ENCODE measurements at places on chromosomes 2 and 18.

GRCh38 chr2:173354073-173354581, 545 bp upstream of the CDCA7 start:
- no peak for DNase-seq

DNA sequence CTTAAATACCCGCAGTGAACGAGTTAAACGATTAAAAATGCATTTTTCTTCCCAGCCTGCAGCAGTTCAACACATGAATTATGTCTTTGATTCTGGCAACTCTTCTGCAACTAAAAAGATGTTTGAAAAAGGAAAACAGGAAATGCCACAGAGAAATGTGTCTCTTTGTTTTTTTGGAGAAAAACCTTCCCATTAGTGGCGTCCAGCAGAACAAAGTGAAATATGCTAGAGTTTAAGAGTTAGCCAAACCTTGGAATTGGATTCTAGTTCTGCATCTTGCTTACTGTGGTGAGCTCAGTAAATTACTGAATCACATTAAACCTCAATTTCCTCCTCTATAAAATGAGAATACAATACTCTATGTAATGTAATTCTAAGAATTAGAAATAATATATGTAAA, 900.2 kb upstream of the ACVR2A start:
- no peak for DNase-seq

DNA sequence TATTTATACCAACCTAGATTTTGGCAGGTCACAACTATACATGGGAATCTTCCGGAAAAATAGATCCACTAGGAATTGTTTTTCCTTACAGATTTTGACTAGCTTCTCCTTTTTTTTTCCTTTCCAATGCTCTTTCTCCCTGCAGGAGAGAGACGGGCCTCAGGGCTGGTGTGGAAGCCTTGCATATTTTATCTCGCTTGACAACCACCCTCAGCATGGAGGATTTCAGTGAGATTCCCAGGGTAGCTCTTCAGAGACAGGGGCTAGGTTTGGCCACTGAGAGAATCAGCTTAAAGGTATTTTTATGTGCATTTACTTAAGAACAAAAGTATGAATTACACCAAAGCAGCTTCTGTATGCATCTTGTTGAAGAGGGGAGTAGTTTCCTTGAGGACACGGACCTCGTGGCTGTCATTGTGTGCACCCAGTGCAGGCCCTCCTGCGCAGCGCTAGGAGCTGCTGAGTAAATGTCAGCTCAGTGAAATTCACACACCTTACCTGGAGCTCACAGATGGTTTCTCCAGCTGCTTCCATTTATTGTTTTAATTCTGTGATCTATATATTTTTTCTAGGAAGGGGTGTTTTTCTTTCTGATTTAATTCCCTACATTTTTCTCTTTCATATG, 54.4 kb downstream of the TRAPPC12 start:
- DNase-seq = no peak

GRCh38 chr2:169798718-169799592, at the start of gene SSB:
Gene SSB, plus strand, starts transcription at chr2:169798871. Its CDS starts 2,090 bp downstream, at chr2:169800961.
- DNase-seq = peak; percentile 96

GRCh38 chr2:29084554-29084953, 10.2 kb upstream of the PCARE start:
- DNase-seq = no peak

- DNase-seq = no peak
These were observed 32.3 kb upstream of the CTDP1 start for GRCh38 chr18:79647307-79647706.

DNA sequence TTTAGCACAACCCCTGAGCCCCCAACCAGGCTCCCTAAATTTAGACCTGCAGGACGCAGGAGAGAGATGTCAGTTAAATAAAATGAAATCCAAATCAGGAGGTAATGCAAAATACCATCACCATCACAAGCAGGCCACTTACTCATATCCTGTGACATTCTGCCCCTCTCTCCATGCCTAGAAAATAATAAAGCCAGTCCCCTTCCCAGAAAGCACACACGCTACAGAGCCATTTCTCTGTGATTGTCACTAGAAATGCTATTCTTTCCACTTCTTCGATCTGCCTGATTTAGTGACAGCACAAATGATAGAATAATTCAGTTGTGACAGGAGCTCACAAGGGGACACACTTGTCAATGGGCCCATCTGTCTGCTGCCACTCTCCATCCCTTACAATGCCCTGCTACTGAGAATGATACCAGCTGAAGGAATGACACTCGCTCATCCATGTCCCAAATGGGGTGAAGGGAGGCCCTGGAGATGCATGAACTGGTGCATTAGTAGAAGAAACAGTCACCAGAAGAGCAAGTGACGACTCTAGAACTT, 272.1 kb downstream of the SP3 start:
- no peak for DNase-seq

- no peak for DNase-seq
These were observed 6.9 kb upstream of the CCBE1 start for GRCh38 chr18:59704146-59704545.

GRCh38 chr2:130837175-130837810, 579 bp downstream of the ARHGEF4 start:
- DNase-seq = no peak

DNA sequence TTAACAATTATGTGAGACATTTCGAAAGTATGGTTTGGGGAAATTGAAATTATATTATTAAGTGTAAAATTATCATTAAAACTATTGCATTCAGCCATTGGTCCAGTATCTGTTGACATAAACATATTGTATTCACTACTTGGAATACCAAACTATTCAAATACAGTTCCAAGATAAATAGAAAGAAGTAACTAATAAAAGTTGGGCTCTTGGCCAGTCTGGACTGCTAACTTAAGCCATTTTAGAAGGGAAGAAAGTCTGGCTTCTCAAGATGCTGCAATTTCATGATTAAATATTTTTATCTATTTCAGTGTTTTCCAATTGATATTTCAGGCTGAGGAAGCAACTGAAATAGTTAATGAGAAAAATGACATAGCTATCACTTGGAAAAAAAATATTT, 109.8 kb upstream of the CHRNA1 start:
- DNase-seq = peak; percentile 88

- no peak for DNase-seq
These were observed 52.0 kb downstream of the FHOD3 start for GRCh38 chr18:36349552-36349951.

DNA sequence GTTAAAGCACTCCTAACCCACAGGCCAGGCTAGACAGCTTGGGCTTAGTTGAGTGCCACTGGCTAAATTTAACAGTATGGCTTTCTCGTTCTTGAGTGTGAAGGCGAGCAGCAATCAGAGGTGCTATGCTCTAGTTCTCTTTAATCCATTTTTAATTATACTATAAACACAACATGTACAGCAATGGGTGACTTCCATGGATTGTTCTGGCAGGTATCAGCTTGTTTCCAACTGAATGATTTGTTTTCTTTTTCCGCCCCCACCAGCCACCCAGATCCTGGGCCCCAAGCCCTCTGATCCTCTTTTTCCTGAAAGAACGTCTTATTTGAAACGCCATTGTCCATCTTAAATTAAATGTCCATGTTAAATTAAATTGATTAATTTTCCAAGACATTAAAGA, 244.8 kb downstream of the IKZF2 start:
- no peak for DNase-seq

DNA sequence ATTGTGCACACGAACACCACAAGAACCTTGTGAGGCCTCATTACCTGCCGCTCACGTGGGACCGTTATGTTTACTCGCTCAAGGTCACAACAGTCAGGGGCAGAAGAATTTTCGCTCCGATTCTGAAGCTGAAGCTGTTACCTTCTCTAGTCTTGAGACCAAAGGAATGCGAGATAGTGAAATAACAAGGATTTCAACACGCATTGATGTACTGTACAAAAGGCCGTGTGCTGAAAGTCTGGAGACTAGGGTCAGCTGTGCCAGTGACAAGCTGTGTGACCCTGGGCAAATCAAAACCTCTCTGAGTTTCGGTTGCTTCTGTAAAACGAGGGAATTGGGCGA, 583 bp downstream of the NEMP2 start:
- DNase-seq = no peak

- no peak for DNase-seq
These were observed 43.9 kb downstream of the BOLA3 start for GRCh38 chr2:74103763-74104162.

GRCh38 chr2:227153758-227154486, 10.1 kb downstream of the COL4A4 start:
- DNase-seq = no peak

DNA sequence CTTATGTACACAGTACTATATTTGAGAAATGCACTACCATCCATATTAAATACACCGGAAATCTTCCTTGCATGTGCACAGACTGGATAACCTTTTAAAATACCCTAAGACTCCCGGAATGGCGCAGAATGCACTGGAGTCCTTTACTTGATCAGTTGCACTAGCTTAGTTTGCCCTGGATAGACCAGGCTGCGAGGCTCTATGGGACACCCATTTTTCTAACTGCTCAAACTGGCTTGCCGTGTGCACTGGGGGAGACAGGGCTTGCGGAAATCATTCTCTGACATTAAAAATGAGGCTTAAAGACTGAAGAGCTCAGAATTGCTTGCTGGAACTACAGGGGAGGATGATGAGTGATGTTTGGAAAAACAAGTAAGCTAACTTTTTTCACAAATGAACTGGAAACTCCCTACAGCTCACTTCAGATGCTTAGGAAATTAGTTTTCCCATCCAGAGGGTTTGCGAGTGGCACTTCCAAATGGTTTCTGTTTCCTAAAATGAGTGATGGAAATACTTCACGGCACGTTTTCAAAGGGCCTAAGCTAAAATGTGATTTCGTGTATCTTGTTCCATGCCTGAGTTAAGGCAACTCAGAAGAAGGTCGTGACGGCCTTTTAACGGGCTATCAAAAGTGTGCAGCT, 2.7 kb downstream of the NCK2 start:
- no peak for DNase-seq

- DNase-seq = no peak
These were observed 34.3 kb downstream of the CRACDL start for GRCh38 chr2:98901702-98902101.

GRCh38 chr2:22359071-22359672, 1025.8 kb upstream of the KLHL29 start:
- peak; percentile 14 for DNase-seq

DNA sequence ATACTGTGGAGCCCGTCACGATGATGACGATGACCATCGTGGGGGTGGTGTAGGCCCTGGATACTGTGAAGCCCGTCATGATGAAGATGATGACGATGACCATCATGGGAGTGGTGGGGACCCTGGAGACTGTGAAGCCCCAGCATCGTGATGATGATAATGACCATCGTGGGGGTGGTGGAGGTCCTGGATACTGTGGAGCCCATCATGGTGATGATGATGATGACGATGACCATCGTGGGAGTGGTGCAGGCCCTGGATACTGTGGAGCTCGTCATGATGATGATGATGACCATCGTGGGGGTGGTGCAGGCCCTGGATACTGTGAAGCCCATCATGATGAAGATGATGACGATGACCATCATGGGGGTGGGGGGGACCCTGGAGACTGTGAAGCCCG, 81.0 kb upstream of the SALL3 start:
- no peak for DNase-seq

DNA sequence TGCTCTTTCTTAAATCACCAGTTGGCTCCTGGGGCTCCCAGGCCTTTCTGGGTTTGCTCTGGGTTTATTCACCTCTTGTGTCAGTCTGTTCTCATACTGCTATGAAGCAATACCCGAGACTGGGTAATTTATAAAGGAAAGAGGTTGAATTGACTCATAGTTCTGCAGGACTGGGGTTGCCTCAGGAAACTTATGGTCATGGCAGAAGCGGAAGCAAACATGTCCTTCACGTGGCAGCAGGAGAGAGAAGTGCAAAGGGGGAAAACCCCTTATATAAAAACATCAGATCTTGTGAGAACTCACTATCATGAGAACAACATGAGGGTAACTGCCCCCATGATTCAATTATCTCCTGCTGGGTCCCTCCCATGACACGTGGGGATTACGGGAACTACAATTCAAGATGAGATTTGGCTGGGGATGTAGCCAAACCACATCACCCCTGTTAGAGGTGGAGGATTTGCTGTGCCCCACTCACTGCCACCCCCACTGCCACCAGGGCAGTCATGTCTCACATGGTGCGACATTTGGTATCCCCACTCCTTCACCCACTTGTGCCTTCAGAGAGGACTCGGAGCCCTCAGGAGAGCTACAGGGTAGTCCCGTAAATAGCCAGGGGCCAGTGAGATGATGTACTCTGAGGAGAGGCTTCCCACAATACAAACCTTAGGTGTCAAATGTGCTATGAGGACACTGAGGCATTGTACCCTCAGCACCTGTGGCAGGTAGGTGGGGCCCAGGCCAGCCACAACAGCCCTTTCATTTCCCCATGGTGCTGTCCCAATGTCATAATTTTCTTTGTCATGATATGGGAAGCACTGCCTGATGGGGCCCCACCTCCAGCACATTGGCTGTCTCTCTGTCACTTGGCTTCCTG, 35.7 kb downstream of the CDC42EP3 start:
- DNase-seq = no peak

- DNase-seq = no peak
These were observed 17.1 kb downstream of the SNRPD1 start for GRCh38 chr18:21629089-21629832.

GRCh38 chr2:232273903-232274643, 104.5 kb upstream of the ALPP start:
- DNase-seq = no peak

GRCh38 chr2:60567919-60568768, 14.7 kb upstream of the BCL11A start:
- DNase-seq = no peak

DNA sequence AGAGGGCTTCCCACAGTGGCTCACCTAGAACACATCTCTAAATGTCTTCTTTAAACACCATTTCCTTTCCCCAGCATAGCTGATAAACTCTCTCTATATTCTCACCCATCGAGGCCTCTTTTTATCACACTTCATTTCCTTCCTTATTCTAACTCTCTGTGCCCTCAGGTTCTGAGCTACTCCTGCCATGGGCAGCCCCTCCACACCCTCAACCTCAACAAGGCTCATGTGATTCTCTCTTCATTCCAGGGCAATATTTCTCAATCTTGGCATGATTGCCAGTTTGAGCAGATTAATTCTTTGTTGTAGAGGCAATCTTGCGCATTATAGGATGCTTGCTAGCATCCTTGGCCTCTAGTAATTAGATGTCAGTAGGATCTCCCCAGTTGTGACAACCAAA, 999.1 kb downstream of the TSN start:
- DNase-seq = no peak

DNA sequence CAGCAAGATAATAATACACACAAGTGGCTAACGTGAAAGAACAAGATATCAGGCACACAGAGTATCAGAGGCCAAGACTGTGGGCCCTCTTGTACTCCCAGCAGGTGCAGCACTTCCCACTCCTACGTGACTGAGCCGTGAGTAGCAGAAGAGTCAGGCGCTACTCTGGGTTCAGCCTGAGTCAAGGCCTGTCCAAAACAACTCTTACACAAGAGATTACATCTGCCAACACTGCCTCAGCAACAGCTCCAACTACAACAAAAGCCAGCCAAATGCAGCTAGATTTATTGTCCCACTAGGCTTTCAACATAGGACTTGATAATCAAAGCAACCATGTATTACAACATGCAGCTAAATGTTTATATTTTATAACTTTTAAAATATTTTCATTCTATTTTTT, 56.2 kb downstream of the ITSN2 start:
- peak; percentile 39 for DNase-seq

All from lung (tissue), 17 donors.